ENCODE measurements at places on chromosomes 4 and X.

DNA sequence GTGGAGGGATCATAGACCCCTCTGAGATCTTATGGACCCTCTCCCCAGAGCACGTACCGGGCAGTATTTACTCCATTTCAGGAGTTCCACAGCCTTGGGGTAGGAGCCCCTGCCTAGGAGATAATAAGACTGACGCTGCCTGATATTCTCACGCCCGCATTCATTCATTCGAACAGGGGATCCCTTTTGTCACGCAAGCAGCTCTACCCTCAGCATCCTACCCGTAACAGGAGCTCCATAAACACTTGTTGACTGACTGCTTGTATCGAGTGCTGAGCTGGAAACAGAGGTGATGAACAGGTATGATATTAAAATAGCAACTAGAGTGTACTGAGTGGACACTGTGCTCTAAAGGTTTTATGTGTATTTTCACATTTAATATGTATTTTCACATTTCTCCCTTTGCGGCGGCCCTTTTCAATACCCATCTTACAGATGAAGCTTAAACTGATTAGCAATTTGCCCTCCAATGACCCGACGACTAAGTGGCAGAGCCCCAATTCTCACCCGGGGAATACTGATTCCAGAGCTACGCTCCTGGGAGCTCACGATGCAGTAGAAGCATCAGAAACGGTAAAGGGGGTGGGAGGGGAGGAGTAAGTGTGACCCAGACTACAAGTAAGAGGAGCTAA, 888 bp downstream of the RAB28 start:
- DNase-seq = peak; percentile 4

GRCh38 chr4:15443371-15444160, 15.7 kb downstream of the C1QTNF7 start:
- no peak for DNase-seq

- no peak for DNase-seq
Observed at GRCh38 chr4:26762650-26763049, 98.0 kb upstream of the STIM2 start.

GRCh38 chr4:3376266-3376665, 65.5 kb upstream of the HGFAC start:
- DNase-seq = no peak

DNA sequence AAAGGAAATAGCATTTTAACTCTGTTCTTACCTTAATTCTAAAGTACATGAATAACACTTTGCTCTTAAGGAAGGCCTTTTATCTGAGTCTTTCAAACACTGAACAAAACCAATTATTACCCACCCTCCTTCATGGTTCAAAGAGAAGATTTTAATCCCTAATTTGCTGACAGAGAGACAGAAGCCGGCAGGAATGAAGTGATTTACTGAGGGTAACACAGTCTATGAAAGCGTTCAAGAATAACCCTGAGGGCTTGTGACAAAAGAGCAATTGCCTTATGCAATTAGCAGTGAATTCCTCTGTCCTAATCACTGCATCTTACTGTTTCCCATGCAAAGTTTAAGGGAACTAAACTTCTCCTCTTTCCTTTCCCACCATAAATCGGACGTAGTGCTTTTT, 144.1 kb downstream of the PACRGL start:
- no peak for DNase-seq

DNA sequence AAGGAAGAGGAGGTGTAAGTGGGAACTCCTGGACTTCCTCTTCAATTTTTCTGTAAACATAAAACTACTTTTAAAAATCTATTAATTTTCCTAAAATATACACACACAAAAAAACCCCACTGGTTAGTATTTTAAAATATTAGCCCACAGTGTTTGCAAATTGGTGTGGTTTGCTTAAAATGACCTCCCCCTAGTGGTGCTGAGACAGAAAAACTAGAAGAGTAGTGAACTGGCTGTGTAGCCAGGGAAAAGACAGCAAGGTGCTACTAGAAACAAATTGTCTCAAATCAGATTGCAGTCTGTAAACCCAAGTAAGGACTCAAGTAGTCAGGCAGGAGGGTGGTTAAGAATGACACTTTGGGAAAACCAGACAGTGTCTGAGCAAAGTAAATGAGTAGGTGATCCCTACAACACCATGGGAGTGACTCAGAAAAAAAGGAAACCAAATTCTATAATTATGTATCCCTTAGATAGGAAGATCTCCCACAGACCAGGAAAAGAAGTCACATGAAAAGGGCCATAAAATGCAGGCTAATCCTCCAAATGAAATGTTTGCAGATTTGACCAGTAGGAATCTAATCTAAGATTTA, 26.0 kb downstream of the AMTN start:
- no peak for DNase-seq

- no peak for DNase-seq
Observed at GRCh38 chr4:89111833-89112563, 665 bp downstream of the TIGD2 start.

DNA sequence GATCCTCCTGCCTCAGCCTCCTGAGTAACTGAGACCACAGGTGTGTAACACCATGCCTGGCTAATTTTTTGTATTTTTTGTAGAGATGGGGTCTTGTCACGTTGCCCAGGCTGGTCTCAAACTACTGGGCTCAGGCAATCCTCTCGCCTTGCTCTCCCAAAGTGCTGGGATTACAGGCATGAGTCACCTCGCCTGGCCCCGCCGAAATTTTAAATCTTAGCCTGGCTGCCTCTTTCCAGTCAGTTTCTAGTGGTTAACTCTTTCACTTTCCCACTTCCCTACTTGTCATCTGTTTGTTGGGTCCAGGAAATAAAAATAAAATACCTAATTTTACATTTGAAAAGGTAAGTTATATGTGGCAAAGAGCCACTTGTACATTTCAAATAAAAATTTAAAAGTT, 62.4 kb downstream of the TMEM165 start:
- no peak for DNase-seq

DNA sequence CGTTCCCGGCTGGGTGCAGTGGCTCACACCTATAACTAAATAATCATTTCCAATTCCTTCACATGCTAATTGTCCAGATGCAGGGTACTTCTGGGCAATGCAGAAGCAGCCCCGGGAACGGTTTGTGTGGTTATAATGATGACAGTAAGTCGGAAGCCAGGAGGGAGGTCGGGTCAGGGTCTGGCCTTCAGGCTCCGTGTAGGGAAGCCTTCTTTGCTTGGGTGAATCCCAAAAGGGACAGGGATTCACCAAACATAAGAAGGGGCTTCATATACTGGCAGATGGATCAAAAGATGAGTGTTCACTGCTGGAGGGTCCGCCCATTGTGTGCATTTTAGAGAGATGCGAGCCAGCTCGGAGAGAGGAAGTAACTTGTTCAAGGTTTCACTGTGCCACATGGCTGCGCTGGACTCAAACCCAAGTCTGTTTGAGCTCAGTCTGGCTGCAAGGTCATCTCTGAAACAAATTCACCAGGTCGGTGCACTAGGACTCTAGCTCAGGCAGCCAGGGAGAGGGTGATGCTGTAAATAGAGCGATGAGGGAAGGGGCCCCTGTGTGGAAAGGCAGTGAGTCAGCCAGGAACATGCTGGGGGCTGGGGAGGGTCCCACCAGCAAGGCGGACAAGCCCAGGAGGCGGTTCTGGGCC, 4.8 kb upstream of the KIAA0232 start:
- no peak for DNase-seq

- DNase-seq = peak; percentile 23
Observed at GRCh38 chr4:25970226-25970675, 56.2 kb downstream of the SMIM20 start.

DNA sequence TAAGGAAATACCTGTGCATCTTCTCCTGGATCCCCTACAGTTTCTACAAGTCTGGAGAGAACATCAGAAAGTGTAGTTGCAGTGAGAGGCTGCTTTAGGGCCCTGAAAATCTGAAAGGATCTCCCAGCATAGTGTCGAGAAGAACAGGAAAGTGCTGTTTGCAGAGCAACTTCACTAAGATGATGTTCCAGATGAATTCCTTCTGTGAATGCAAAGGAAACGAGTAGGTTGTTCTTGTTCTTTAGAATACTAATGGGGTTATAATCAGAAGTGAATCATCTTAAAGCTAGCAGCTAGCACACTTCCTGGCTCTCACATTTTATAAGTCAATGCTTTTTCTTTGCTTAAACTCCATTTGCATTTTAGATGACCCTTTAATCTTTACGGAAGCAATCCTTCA, 53.7 kb downstream of the ZAR1 start:
- no peak for DNase-seq

- no peak for DNase-seq
Observed at GRCh38 chrX:25527156-25527555, 511.4 kb upstream of the ARX start.

DNA sequence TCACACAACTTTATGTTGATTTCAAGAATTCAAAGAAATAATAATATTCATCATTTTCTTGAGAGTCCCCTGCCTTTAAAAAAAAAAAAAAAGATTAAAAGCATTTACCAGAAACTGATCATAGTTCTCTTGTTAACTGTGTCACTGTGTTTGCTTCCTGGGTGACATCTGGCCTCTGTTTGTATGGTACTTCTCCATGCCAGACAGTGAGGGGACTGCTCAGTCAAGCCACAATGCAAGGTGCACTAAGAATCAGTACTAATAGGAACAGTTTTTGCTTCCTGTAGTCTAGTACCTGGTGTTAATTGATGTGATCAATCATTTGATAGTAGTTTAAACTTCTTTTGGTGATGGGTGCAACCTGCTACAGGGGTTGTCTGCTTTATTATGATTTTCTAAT, 77.5 kb downstream of the PHOX2B start:
- no peak for DNase-seq

DNA sequence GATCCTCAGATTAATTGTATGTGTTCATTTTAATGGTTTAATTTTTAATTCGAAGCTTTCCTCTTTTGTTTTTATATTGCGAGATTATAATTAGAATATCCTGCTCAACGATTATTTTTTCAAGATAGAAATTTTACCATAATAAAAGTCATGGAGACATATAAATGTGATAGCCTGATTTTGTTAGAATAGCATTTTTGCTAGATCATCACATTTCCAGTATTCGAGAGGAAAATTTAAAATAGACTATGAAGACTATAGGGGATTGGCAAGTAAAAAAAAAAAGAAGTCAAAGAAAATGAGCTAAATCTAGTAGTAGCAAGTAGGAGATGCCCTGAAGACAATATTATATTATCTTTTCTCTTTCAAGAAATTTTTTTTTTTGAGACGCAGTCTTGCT, 60.6 kb downstream of the TENM3 start:
- DNase-seq = no peak

- no peak for DNase-seq
Observed at GRCh38 chr4:62135565-62136156, 935.5 kb downstream of the ADGRL3 start.

GRCh38 chr4:172134521-172134920, 321.3 kb downstream of the GALNTL6 start:
- DNase-seq = no peak

GRCh38 chrX:30957753-30958152, 68.7 kb upstream of the TAB3 start:
- no peak for DNase-seq

GRCh38 chrX:115564243-115564642, 3.3 kb downstream of the PLS3 start:
- no peak for DNase-seq

GRCh38 chr4:89837385-89837992, 528 bp upstream of the SNCA start:
- DNase-seq = peak; percentile 66

DNA sequence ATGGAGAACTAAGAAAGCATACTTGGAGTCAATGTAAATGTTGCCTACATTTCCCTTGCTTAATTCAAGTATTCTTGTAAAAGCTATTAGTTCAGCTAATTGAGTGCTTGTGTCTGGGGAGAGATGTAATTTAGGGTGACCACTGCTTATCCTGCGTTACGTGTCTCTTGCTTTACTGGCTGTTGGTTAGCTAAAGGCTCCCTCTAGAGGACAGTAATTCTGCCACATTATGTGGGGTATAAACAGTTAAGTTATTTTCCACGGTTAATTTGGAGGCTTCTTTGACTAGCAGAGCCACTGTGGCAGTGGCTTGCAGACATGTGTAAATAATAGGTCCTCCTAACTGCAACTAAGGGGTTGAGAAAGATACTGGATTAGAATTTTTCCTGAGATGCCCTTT, 25.3 kb upstream of the NAF1 start:
- no peak for DNase-seq

DNA sequence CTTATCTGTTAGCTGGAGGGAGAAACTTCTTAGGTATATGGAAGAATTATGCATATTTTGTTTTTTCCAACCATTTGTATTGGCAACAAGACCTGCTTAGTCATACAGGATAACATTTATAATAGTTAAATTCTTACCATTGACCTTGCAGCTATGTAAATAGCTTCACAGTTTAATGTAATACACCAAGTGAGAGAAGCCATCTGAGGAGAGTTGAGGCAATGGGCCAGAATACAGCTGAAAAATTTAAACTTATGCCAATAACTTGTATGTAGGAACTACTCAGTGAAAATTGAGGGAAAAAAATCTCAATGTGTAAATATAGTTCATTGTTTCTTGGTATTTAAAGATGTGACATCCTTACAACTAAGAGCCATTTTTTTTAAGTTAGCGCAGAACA, 273.5 kb downstream of the DACH2 start:
- DNase-seq = no peak

GRCh38 chr4:48538358-48538757, 48.3 kb downstream of the ZAR1 start:
- DNase-seq = no peak

- DNase-seq = no peak
Observed at GRCh38 chr4:158938220-158939044, 164.4 kb upstream of the RAPGEF2 start.

- no peak for DNase-seq
Observed at GRCh38 chr4:109548655-109549054, 11.4 kb upstream of the MCUB start.

- DNase-seq = peak; percentile 24
Observed at GRCh38 chr4:112510291-112511092, 5.5 kb downstream of the NEUROG2 start.

GRCh38 chr4:105624530-105624929, 72.1 kb downstream of the ARHGEF38 start:
- DNase-seq = no peak

GRCh38 chr4:98749206-98749605, 90.8 kb upstream of the TSPAN5 start:
- no peak for DNase-seq

DNA sequence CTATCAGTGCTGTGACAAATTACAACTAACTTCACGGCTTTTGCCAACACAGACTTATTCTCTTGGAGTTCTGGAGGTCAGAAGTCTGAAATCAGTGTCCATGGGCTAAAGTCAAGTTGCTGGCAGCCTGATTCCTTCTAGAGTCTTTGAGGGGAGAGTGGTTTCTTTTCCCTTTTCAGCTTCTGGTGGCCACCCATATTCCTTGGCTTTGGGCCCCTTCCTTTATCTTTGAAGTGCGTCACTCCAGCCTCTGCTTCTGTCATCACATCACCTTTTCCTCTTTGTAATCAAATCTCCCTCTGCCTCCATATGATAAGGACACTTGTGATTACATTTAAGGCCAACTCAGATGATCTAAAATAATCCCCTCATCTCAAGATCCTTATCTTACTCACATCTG, 9.0 kb downstream of the FAM114A1 start:
- DNase-seq = no peak

- DNase-seq = no peak
Observed at GRCh38 chrX:149495573-149496071, 9.5 kb downstream of the IDS start.

All from nephron progenitor cell (in vitro differentiated cells).